ENCODE measurements at places on chromosomes 6 and 20.

- DNase-seq: peak; percentile 51
Measured at GRCh38 chr20:25987073-25987927, 290.6 kb upstream of the ZNF337 start.

- no peak for DNase-seq
Measured at GRCh38 chr20:48015943-48016723, 230.9 kb upstream of the SULF2 start.

GRCh38 chr20:58546756-58547622 is 31.8 kb upstream of the APCDD1L start:
- no peak for DNase-seq

DNA sequence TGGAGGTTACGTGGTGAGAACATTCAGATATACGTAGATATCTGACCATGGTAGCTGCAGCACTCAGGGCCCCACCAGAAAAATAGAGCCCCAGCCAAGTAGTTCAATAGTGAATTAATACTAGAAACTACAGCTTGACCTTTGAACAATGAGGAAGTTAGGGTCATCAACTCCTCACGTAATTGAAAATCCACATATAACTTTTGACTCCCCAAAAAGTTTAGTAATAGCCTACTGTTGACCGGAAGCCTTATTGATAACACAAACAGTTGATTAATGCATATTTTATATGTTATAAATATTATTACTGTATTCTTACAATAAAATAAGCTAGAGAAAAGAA is 117.9 kb downstream of the SNX5 start:
- DNase-seq: no peak

GRCh38 chr6:97032955-97033354 is 108.4 kb downstream of the KLHL32 start:
- no peak for DNase-seq

Measured in midbrain (tissue), 1 donor.